NCI-H146 (cell line): ENCODE measurements at places on chromosomes 16 and 17.

DNA sequence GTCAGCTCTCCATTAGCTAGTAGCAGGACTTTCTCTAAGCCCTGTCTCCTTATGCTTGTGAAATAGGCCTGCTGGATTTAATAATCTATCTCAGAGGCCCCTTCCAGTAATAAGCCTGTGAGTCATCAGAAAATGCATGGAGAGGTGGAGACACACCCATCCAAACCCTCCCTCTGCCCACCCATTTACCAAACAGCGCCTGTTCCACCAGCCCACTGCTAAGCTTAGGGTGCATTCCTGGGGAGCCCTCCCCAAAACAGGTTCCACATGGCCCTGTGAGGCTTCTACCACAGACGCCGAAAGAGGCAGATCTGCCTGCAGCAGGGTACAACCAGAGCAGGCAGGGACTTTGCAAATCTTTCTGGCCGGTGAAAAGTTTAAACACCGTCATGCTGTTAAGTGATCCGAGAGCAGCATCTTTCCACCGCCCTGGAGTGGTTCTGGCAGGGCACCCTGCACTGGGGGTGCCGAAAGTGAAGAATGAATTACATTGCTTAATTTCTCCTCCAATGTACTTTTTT lies 99.3 kb downstream of the GAS7 start:
- no peak for DNase-seq

DNA sequence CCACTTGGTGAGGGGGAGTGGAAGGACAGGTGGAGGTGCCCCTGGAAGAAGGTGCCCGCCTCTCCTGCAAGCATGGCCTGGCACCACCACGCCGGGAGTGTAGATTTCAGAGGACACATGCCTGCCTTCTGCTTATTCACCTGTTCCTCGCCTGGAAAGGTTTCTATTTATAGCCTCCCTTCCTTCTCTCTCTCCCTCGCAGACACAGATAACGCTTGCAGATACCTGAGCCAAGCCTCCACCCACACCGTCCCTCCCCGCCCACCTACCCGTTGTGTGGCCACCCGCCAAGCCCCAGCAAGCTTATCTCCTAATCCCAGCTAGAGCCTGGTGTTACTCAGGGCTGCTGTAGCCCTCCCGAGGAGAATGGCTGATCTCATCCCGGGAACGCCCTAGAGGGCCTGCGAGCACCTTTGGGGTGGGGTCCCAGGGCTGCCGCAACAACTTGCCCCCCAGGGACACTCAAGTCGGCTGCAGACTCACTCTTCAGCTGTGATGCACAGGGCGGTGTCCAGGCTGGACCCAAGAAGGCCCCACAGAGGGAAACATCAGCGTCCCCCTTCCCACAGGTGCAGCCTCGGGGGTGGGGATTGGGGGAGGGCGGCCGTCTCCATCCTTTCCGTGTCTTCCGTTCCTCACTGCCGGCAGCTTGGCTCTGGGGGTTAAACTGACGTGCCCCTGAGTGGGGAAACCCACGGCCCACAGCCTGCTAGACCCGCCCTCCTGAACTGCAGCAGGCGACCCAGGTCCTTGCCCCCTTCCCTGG lies 1.9 kb upstream of the SNAI3 start:
- DNase-seq = peak; percentile 86

DNA sequence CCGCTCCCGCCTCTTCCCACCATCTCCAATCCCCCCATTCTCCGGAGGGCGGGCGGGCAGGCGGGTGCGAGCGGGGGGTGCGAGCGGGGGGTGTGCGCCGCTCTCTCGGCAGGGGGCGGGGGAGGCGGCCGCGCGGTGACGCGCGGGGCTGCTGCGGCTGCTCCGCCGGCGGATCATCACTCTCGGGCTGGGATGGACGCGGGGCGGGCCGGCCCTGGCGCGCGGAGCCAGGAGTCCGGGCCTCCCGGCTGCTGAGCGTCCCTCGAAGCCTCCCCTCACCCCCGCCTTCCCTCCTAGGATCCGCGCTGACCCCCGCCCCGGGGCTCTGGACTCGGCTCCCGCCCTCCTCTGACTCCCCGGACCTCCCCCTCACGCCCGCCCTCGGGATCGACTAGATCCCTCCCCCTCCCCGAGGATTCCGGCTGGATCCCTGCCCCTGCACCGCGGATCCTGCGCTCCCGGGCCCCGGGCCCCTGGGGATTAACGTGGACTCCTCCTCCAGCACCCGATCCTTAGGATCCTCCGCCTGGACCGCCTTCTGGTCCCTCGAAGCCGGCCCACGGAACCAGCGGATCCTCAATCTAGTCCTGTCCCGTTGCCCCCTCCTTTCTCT lies 946 bp upstream of the TMEM256 start:
- DNase-seq = peak; percentile 72

- DNase-seq = peak; percentile 6
Measured at GRCh38 chr17:352421-353212, at the start of gene RPH3AL. Gene RPH3AL, minus strand, starts transcription at chr17:352807. Its CDS starts 25,264 bp downstream, at chr17:327543.

- DNase-seq = no peak
Measured at GRCh38 chr17:48605991-48606891, 1.5 kb upstream of the HOXB6 start.

DNA sequence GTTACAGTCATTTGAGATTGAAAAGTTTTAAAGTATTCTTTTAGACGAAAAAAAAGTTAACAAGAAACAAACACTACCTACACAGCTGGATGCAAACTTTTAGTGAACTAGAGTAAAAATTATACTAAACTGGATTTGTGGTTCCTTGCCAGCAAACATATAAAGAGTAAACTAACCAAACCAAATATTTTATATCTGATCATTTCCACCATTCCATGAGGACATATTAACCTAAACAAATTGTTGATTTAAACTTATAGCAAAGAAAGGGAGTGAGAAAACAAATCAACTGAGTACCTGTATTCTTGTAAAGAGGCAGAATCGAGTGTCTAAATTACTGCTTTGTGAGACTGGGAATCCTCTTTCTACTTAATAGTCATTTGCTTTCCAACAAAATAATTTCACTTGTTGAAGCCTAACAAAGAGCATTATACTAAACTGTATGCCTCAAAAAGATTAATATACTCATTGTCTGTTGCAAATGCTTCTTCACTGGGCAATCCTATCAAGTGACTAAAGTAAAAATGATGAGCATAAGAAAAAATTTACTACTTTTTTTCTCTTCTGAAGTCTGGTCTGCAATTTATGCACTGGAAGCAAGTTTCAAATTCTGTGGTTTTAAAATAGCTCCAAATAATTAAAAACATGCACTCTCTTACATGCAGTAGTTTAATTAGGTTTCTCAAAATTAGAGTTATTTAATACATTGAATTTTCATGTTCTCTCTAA lies 37.5 kb downstream of the AKAP10 start:
- no peak for DNase-seq

GRCh38 chr17:74245145-74245831 lies 28.7 kb upstream of the DNAI2 start:
- DNase-seq = peak; percentile 7

DNA sequence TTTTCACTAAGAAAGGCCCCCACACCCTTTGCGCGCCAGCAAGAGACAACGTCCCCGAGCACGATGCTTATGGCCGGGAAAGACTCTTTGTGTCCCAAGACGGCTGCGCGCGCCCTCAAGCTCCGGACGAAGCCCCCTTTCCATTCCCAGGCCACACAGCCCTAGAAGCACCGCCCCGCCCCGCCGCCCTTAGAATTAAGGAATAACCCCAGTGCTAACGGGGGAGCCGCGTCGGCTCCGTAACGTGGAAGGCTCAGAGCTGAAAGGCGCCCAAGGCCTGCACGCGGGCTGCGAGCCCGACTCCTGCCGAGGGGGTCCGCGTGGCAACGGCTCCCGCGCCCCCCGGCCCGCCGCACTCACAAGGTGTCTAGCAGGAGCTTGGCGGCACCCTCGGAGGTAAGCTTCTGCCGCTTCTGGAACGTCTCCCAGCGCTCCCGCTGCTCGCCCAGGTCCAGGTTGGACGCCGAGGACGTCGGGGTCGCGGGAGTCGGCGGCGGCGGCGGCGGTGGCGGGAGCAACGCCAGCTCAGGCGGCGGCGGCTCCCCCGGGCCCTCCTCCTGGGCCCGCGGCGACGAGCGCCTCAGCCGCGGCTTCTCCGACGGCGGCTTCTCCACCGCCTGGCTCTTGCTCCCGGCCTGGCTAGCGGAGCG lies 477 bp downstream of the CENPV start:
- peak; percentile 81 for DNase-seq

DNA sequence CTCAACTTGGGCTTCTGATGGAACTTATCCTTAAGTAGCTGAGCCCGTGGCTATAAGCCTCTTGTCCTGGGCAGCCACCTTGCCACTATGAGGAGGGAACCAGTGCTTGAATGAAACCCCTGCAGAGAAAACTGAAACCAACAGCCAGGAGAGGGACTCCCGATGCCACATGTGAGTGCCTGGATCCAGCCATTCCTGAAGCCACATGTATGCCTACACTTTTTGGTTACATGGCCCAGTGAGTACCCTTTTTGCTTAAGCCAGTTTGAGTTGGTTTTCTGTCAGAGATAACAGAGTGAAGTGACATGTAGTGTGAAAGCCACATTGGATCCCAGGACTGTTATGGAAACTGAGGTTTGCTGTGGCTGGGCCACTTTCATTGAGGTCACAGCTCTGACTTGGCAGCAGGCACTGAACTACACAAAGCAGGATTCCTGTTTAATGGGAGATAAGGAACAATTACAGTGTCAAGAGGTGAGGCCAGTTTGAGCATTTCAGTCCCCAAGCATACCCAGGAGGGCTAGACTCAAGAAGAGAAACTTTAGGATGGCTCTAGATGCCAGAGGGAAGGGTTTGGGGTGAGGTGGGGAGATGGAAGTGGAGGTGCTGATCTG lies 222.2 kb downstream of the PARN start:
- no peak for DNase-seq

DNA sequence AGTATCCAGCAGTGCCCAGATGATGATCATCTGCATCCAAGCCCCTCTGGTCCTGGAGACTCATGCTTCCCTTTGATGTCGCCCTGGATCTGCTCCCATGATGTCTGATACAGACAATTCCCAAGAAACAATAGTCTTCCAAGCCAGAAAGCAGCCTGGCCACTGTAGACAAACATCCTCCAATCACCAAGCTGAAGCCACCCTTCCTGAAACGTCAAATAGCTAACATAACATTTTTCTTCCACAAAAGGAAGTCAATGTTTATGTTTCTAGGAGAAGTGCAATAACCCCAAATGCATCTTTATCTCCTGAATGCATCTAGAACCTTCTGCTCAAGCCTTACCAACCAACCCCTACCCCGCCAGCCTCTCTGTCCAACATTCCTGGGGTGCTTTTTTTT lies 1.2 kb upstream of the DPEP2 start:
- no peak for DNase-seq

GRCh38 chr16:714079-714478 lies 839 bp upstream of the METRN start:
- no peak for DNase-seq

GRCh38 chr16:85514598-85515318 lies 98.4 kb upstream of the GSE1 start:
- no peak for DNase-seq

DNA sequence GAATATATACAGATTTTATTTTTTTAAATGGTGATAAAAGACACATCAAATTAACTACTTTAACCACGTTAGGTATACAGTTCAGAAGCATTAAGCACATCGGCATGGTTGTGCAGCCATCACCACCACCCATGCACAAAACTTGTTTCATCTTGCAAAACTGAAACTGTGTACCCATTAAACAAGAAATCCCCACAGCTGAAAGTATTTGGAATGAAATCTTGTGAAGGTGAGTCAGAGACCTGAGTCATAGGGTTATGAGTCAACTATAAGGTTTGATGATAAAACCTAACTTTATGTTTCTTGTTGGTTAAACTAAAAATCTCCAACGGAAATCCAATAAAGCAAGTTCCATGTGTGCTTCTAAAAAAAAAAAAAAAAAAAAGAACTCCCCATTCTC lies 561.6 kb upstream of the PSMD7 start:
- no peak for DNase-seq

DNA sequence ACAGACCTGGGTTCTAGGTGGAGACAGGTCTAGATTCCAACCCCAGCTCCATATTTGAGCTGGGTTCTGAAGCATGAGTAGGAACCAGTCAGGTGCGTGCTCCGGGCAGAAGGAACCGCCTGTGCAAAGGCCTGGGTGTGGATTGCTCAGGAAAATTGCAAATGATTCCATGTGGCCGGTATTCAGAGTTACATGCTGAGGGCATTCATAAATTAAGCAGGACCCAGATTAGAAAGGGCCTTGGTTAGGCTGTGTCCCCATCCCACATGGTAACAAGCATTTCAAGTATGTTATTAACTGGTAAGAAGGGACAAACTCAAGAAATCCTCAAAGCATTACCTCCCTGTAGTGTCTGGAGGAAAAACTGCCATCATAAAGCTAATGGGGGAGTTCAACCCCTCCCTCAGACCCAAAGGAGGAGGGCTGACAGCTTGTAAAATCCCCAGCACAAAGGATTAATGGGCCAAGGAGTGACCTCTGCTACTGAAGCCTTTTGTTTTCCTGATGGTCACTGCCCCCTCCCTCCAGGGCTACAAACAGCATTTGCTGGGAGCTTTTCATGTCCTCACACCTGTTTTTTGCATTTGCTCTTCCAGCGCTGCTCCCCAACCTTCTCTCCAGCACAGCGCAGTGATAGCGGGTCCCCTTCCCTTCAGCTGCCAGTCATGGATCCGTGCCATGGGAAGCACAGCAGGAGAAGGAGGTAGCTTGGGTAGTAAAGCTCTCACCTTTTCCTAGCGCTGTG lies 218.0 kb downstream of the C16orf95 start:
- no peak for DNase-seq

GRCh38 chr17:56169621-56170020 lies 16.3 kb downstream of the ANKFN1 start:
- DNase-seq = no peak
